ENCODE measurements at places on chromosomes 7 and 10.

GRCh38 chr7:75931680-75932079, 16.7 kb downstream of the POR start:
- no peak for DNase-seq

- no peak for DNase-seq
Observed at GRCh38 chr10:127332631-127333030, 136.2 kb upstream of the INSYN2A start.

DNA sequence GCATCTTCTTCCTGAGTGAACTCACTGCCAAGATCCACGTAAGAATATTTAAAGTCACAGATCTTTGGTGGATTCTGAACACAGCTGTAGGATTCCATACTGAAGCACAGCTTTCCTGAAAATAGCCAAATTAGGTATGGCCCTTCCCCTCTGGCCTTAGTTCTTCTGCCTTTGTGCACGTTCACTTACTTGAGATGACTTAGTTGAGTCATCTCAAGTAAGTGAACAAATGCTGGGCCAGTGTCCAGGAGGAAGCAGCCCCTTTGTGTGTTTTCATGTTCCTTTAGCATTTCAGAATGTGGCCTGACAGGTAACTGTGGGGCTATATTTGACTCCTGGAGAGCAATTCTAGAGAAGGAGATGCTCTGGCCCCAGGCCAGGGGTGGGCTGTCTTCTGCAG, 51.5 kb downstream of the CCNY start:
- DNase-seq = peak; percentile 60

DNA sequence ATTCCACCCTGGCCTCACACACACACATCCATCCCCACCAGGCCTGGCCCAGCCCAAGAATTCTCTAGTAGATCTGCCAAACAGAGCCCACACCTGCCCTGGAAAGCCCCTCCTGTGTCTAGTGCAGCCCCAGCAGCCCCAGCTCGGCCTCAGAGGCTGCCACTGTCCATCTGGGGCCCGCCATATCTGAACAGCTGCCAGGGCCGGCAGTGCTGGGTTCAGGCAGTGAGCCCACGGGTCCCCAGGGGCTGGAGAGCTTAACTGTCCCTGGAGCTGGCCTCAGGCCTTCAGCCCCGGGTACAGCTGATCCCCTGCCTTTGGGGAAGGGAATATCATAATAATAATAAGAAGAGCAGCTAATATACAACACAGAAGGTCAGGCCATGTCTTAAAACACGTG, 574 bp downstream of the MYL10 start:
- no peak for DNase-seq

DNA sequence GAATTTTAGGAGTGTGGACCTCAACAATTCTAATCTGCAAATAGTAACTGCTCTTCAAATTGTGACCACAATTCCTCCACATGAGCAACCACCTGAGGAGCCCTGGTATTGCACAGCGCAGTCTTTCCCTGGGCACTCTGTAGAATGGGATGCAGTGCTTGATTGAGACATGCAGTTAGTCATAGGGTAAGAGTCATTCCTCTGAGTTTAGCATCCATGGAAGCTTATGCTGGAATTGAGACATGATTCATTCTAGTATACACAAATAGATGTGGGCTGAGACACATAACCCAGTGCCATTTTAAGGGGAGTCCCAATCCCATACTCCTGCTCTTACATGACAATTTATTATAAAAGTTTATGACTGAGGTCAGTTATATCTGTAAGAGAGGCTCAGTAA, 582.3 kb upstream of the CNTNAP2 start:
- DNase-seq = peak; percentile 42

- DNase-seq = no peak
Observed at GRCh38 chr7:12873571-12873970, 186.1 kb downstream of the ARL4A start.

DNA sequence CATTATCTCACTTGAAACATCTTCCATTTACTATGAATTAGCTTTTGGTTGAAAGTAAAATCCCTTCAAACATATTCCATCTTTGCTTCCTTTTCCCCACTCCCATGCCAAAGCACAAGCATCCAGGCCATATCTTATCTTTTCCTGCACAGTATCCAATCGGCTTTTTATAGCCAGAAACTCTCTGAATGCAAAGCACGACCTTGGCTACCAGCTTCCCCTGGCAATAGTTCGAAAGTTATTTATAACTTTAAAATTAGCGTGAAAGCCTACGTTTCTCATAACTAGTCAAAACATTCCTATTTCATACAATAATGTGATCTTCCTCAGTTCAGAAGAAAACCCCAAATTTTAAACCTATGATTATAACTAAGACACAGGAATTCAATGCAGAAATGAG, 440 bp downstream of the CTNNA3 start:
- DNase-seq = no peak

DNA sequence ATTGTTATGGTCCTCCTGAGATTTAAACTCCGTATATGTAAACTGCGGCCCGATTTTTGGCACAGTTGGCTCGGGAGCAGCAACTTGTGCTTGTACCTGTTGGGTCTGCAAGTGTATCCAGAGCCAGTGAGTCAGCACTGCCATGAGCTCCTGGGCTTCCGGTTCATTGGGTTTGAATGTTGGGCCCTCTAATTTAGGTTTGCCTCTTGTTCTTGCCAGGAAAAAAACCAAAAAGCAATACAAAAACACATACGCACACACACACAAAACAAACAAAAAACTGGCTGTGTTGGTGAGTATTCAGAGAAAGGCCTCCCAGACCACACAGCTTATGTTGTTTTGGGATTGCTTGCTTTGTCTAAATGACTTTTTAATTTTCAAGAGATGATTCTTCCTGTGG, 26.3 kb downstream of the SND1 start:
- peak; percentile 75 for DNase-seq

DNA sequence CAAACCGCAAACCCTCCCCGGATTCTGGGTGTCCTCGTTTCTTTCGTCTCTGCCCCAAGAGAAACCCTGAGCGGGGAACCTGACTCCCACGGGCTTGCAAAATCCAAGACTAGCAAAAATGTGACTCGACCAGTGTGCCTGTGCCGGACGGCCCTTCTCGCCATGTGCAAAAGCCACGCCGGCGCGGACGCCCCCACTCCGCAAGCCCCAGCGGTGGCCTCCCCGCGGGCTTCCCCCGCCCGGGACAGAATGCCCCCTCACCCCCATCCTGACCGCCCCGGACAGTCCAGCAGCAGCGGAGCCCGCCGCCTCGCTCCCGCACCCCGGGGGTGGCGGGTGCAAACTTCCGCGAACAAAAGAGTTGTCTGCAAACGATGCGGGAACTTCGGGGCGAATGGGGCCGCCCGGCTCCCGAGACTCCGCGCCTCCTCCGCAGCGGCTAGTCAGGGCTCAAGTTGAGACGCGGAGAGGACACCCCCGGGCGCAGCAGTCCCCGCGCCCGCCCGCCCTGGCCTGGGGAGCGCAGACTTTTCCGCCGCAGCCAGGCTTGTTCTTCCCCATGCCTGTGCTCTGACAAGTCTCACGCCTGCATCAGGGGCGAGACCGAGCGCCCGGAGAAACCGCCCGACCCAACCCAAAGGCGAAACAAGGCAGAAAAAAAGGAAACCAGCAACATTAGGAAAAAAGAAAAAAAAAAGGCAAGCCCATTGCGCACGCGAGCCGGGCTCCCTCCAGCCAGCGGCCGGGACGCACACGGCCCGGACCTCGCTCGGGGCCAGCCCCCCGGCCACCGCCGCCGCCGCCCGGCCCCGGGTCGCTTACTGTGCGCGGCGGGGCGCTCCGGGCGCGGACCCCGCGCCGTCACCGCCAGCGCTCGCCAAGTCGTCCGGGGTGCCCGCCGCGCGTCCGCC, 732 bp downstream of the FAM53B start:
- peak; percentile 32 for DNase-seq

DNA sequence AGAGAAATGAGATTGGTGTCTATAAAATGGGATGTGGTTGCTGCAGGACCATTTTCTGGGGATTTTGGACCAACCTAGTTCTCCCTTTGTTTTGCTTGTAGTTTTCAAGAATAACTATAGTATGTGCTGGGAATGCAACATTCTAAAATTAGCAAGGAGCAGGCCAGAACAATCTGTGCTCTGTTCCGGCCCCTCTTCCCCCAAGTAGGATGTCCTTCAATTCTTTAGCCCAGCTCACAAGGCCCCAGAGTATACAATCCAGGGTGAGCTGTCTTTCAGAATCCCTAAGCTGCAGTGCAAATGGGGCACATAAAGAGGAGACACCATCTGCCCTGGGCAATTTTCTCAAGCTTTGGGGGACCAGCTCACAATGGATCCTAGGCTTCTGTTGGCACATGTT, 809.1 kb downstream of the TNS3 start:
- DNase-seq = no peak

DNA sequence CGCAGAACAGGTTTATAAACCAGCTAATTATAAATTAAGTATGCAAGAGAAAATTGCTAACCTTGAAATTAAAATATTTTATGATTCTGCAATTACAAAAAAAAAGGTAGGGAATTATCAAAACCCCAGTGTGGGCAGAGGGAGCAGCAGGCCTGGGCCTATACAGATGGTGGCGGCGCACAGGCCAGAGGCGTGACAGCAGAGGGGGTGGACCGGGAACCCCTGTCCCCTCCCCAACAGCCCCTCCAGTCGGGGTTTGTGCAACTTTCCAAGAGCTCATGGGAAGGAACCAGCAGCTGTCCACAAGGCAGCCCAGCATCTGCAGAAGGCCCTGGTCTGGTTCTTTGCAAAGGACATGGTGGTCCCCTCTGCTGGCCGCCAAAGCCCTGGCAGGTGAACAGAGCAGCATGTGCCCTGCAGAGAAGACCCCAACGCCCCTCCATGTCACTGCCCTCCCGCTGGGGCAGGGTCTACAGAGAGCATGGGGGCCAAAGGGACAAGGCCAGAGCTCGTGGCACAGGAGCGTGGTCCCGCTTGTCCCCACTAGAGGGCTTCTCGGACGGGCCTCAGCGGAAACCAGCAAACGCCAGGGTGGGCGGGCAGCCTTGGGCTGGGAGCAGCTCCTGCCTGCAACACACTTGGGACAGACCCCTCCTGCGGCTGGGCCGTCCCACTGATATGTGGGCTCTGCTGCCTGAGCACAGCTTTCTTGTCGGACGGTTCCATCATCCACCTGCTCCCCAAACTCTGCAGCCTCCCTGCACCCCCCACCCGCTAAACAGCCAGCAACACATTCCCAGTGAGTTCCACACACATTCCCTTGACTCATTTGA, 75.1 kb downstream of the EBF3 start:
- DNase-seq = peak; percentile 7

DNA sequence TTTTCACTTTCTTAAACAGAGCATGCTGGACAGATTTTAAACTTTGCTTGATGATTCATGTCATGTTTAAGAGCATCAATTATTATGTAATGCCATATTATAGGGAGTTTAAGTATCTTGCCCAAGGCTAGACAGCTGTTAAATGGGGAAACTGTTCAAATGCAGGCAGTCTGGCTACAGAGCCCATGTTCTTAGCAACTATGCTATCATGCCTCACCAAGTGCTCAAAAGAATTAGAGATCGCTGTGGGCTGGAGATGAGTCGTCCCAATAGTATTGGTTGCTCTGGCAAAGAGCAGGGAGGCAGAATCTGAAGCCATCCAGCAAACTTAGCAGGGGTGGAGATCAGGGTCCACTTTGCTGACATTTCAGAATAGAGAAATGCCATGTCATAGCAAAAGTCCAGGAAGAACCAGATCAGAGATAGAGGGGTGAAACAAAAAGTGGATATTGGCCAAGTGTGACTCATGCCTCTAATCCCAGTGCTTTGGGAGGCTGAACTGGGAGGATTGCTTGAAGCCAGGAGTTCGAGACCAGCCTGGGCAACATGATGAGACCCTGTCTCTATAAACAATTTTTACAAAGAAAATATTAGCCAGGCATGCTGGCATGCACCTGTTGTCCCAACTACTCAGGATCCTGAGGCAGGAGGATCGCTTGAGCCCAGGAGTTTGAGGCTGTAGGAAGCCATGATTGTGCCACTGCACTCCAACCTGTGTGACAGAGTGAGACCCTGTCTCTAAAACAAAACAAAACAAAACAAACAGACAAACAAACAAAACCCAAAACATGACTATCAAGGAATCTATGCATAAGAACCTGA, 57.8 kb downstream of the BAMBI start:
- peak; percentile 78 for DNase-seq

- no peak for DNase-seq
Observed at GRCh38 chr7:102983602-102984001, 70.8 kb downstream of the LRRC17 start.

GRCh38 chr10:96133135-96133534, 3.0 kb downstream of the ZNF518A start:
- DNase-seq = no peak

- DNase-seq = no peak
Observed at GRCh38 chr10:131963350-131963749, 18.4 kb downstream of the BNIP3 start.

DNA sequence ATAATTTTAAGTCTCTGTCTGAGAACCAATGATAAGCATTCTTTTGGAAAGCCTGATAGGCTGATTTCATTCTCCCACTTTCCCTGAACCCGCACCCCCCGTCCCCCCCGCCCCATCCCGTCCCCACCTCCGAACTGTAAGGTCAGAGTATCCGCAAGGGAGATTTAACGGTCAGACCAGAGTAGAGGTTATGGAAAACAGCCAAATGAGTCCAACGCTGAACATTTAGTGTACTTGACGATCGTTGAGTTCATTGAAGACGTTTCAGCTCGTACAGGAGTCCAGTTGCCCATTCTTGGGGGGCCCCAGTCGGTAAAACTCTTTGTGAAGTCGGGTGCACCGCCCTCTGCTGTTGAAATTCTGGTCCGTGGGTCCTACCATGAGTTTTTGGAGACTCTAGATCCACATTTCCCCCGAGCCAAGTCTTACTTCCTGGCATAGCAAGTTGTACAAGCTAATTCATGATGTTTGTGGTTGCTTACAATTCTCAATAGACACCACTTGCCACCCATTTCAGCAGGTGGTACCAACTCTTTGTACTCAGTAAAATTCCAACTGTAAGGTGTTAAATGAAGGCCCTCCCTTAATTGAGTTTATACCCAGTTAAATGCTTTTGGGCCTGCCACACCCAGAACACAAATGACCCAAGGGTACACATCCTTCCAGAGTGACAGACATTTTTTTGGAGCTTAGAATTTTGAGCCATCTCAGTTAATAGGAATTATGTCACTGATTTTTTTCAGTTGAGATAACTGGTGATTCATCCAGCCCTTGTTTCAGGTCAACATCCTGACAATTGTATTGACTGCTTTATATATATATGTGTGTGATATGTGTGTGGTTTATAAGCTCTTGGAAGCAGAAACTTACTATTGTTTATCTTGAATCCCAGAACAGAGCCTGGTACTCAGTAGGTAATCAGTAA, 1.2 kb downstream of the MARCHF5 start:
- DNase-seq = peak; percentile 61

DNA sequence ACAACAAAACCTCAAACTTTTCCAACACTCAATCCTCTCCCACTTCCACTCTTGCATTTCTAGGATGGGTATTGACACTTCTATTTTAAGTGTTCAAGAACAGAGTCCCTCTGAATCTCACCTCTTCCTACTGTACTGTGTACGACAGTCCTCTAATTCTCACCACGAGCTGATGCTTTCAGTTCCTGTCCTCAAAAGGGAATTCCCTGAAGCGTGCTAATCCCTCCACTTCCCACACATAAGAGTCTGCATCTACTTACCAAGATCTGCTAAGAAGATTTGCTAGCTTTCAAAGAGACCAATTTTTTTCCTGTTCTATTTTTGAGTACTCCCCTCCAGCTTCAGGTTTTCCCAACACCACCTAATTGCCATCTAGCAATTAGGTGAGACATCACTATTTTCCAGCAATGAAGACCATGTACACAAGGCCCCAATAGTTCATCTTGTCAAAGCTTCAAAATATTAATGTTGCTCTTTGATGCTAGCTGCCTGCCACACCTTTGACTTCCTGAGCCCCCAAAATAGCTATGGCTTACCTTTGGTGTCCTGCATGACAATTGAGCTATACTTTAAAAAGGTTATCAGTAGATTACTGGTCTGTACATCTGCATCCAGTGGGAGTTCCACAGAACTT, 54.4 kb downstream of the ARMH3 start:
- no peak for DNase-seq

GRCh38 chr7:127943541-127944521, 87.4 kb downstream of the LRRC4 start:
- DNase-seq = no peak

Measured in M059J (cell line).